ENCODE measurements at places on chromosomes 4 and X. TPM values are rescaled to one million over a fixed set of nuclear protein-coding genes. Genes with fewer than 3 reads are reported as not detected.

Gene RNF150
- total RNA-seq: 57.1 TPM

- no peak for DNase-seq
These were observed 16.9 kb upstream of the LOC101059915 start for GRCh38 chrX:71650333-71650969.

DNA sequence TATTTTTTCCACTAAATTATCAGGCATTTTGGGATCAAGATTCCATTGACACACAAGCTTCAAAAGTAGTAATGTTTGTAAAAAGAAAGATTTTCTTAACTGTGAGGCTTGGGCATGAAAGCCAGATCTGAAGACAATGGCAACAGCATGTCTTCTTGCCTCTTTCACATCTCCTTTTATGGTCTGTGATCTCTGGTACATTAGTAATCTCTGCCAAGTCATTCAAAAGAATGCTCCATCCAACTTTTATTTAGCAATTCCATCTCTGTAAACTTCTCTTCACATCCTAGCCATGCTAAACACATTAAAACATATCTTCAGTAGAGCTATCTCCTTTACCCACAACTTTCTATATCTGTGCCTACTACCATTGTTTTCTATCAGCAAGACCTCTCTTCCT lies 465.4 kb downstream of the FAT4 start:
- no peak for DNase-seq

Gene MAGEA10
- not detected for total RNA-seq

- no peak for DNase-seq
These were observed 5.1 kb downstream of the TIMP1 start for GRCh38 chrX:47587091-47587891.

DNA sequence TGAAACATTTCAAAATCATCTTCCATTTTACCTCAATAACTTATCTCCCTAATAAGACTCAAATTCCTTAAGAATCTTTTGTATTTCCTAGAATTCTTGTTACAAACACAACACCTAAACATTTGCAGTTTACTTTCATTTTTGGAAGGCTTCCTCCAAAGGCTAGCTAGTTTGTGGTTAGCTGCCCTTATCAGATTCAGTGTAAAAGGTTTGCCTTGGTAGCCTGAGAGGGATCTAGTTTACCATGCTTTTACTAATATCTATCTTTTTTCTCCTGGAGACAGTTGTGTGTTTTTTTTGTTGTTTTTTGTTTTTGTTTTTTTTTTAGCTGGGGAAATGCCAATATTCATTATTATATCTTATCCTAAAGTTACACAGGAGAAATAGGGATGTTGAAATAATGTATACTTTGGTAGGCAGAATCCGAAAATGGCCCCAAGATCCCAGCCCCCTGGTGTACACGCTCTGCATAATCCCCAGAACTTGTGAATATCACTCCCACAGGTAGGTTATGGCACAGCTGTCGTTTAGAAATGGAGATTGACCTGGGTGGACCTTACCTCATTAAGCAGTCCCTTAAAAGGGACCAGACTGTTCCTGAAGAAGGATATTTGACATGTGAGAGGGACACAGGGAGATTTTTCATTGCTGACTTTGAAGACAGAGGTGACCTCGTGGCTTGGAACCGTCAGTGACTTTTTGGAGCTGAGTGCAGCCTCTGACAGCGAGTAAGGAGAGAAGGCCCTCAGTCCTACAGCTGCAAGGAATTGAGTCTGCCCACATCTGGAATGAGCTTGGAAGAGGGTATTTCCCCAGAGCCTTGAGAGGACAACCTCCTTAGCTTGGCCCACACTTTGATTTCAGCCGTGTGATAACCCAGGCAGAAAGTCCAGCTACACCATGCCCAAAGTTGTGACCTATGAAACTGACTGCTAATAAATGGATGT lies 33.4 kb downstream of the SEPTIN11 start:
- no peak for DNase-seq

All from left ventricle myocardium superior (tissue), 1 donor.